ENCODE measurements at places on chromosomes 13 and 19.

- DNase-seq, result no peak
These were observed 232.0 kb downstream of the KLF5 start for GRCh38 chr13:73290844-73291243.

DNA sequence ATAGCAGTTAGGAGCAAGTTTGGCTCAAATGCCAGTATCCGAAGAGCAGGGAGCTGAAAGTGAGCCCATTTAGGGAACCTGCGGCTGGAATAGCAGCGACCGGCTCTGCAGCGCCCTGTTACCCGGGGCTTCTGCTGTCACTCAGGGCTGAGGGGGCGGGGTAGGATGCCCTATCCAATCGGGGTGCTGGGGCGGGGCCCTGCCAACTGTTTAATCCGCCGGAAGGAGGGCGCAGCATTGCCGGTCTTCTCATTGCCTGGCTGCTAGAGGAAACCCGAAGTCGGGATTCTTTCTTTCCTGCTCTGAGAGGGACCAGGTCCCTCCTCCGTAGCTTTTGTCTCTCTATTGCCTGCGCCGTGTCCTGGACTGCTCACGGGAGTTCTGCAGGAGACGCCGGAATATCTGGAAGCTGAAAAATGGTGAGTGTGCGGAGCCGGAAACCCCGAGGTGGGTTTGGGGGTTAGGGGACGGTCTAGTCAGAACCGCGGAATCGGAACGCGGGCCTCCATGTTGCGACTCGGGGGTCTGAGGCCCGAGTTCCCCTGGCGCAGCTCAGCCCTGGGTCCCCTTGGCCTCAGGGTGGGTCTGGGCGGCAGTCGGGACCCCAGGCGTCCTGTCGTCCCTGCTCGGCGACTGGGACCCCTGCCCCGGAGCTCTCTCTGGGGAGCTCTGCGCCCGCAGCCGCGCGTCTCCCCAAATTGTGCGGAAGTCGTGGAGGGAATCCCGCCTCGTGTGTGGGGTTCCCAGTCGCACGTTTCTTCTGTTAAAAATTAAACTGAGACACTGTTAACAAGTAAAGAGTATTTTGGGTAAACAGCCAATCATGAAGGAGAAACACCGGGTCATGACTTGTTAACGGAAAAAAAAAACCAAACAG, 22.8 kb downstream of the ZNF763 start:
- peak; percentile 91 for DNase-seq

- DNase-seq, result no peak
These were observed 108.2 kb downstream of the EDNRB start for GRCh38 chr13:77810430-77810829.

- DNase-seq, result no peak
These were observed at the start of gene ATP4B for GRCh38 chr13:113657851-113658741. Gene ATP4B, minus strand, starts transcription at chr13:113658198. Its CDS starts 54 bp downstream, at chr13:113658144.

DNA sequence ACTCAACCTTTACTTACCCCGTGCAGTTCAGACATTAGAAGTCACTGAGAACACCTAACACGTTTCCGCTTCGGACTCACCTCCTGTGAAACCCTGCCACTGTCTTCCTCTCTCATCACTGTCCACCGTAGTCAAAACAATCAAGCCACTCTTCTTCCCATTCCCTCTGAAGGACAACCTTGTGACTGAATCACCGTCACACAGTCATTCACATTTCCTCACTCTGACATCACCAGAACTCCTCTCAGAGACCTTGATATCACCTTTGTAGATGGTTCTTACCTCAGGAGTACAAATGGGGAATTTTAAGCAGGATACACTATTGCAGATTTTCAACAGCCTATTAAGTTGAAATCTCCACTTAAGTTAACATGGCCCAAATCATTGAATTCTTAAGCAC, 1.3 kb upstream of the KBTBD6 start:
- DNase-seq, result no peak

GRCh38 chr13:36147330-36147729, 16.1 kb upstream of the DCLK1 start:
- no peak for DNase-seq

DNA sequence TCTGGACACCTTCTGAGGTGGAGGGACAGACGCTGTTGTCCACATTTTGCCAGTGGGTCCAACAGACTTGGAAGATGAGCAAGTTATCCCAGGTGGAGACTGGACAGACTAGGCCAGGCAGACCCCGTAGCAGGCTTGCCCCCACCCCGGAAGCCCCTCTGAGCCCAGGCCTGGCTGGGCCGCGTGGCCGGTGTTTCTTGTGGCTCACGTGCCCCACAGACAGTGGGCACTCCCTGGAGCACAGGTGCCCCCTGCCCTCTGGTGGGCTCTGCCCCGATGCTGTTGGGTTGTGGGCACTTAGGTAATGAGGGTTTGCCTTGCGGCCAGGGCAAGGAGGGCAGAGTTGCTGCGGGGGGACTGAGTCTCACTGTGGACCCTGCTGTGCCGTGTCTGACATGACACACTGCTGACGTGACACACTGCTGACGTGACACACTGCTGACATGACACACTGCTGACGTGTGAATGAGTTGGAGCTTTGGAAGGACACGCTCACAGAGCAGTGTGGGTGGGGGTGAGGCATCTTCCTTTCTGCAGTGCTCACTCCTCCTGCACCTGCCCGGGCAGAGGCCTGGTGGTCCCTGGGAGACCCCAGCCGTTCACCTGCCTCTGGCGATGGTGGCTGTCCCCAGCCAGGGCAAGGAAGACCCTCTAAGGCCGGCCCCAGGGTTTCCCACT, 25.1 kb downstream of the DOT1L start:
- no peak for DNase-seq

Measured in CD4-positive, alpha-beta T cell treated with Interleukin-17A for 1 hour (primary cell).